Left cardiac atrium (tissue), 4 donors: ENCODE measurements at places on chromosomes 16 and 17. TPM values are rescaled to one million over a fixed set of nuclear protein-coding genes. Genes with fewer than 3 reads are reported as not detected.

The ZNF629 gene
- 28.3 TPM for total RNA-seq

The RHBDF1 gene
- 22.1 TPM for total RNA-seq

DNA sequence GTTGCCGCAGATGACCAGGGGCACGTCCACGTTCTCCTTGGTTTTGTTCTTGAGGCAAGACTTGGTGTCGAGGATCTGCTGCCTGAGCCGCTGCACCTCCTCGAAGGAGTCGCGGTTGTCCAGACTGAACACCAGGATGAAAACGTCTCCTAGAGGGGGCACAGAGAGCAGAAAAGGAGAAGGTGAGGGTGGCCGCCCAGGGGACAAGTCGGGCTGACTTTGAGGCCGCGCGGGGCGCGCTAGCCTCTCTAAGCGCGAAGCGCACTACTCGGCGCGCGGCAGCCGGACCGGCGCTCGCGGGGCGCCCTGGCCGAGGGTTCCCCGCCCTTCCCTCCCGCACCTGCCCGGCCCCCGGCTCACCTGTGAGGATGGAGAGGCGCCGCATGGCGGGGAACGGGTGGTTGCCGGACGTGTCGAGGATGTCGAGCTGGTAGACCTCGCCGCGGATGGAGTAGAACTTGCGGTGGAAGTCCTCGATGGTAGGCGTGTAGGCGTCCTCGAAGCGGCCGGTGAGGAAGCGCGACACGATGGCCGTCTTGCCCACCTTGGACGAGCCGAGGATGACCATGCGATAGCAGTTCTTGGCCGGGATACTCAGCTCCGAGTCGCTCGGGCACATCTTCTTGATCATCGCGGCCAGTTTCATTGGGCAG, 533 bp downstream of the RASD1 start:
- no peak for DNase-seq

DNA sequence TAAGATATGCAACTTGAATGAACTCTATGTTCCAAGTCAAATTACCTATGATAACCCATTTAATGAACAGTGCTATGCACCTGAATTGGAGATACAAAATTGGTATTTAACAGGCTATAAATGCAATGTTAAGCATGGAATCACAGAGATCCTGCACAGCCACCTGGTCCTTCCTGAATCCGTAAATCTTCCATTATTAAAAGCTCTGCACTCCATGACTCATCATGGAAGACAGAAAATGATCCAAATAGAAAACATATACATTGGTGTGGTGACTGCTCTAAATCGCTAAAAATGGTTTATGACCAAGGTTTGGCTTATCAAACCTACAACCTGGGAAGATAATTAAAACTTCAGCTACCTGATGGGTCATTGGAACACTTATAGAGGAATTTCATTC, 45.3 kb downstream of the GLG1 start:
- no peak for DNase-seq

GRCh38 chr16:4696905-4697847, 3.8 kb downstream of the NUDT16L1 start:
- peak; percentile 21 for DNase-seq

DNA sequence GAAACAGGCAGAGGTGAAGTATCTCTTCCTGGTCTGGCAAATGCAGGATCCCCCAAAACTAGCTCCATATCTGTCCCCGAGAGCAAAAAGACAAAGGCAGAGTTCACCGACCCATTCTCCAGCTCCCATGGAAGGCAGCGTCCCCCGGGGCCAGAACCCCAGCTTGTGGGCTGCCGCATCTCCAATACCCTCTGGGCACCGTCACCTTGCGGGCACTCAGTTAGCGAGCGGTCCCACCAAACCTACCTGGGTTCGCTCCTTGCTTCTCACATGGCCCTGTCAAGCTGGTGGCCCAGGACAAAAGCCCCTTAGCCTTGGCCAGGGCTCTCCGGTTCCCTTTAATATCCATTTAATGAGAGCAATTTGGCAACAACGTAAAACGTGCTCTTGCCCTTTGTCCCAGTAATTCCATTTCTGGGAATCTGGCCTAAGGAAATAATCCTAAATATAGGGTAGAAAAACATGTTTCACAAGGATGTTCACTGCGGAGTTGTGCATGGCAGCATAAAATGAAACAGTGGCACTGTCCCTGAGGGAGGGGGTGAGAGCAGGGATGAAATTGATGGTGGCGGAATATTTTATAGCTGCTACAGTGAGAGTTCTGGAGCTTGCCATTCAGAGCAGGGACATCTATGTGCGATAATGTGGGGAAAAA, 157.1 kb downstream of the CMIP start:
- no peak for DNase-seq

- DNase-seq: no peak
Observed at GRCh38 chr16:56734429-56734828, 4.5 kb downstream of the NUP93 start.

DNA sequence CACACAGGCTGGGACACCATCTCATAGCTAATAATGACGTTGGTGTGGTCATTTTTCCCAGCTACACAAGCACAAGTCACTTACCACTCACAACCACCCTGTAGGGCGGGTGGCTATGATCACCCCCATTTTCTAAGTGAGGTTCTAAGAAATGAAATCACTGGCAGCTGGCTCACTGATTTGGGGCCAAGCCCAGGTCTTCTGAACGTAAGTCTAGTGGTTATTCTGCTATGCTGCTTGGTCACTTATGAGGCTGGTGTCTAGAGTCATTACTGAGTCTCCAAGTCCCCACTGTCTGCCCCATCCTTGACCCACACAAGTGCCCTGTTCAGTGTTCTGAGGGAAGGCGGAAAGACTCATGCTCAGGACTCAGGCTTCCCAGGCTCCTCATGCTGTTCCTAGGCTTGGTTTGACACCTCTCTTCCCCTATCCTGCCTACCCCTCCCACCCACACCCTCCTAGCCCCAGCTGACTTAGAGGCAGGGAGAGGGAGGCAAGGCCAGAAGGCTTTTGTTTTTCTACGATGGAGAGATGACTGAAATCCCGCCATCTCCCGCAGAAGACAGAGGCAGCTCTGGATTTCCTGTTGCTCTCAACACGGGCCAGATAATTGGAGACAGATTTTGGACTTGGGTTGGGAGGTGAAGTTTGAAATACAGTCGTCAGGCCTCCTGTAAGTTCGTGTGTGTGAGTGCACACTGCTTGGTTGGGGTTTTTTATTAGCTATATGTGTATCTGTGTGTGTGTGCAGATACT, 32.2 kb downstream of the FZD2 start:
- no peak for DNase-seq

GRCh38 chr16:20883554-20884239, 16.5 kb downstream of the DCUN1D3 start:
- DNase-seq: no peak

DNA sequence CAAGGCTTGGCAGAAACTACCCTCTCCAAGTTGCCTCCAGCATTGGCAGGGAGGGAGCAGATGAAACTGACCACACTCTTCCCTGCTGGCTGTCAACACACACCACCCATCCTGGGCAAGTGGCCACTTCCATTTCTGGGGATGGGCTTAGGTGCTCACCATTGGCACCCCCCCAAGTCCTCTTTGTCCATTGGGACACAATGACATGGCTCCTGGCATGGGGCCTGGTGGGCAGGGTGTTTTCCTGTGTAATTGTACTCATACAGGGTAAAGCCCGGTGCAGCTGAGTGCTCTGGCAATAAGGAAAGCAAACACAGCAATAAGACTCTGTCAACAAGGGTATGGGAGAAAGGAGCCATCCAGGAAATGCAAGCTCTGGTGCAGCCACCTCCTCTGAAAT, 22.6 kb downstream of the SCNN1B start:
- no peak for DNase-seq

- peak; percentile 70 for DNase-seq
Observed at GRCh38 chr16:79599837-79600637, 500 bp downstream of the MAF start.
